ENCODE measurements at places on chromosomes 2 and 18.
A peak's percentile ranks its signal among the peaks of the same experiment; 100 is the strongest.

GRCh38 chr2:108776475-108776874, 10.1 kb upstream of the CCDC138 start:
- no peak for DNase-seq

GRCh38 chr2:36789181-36789804, 92.8 kb downstream of the VIT start:
- no peak for DNase-seq

DNA sequence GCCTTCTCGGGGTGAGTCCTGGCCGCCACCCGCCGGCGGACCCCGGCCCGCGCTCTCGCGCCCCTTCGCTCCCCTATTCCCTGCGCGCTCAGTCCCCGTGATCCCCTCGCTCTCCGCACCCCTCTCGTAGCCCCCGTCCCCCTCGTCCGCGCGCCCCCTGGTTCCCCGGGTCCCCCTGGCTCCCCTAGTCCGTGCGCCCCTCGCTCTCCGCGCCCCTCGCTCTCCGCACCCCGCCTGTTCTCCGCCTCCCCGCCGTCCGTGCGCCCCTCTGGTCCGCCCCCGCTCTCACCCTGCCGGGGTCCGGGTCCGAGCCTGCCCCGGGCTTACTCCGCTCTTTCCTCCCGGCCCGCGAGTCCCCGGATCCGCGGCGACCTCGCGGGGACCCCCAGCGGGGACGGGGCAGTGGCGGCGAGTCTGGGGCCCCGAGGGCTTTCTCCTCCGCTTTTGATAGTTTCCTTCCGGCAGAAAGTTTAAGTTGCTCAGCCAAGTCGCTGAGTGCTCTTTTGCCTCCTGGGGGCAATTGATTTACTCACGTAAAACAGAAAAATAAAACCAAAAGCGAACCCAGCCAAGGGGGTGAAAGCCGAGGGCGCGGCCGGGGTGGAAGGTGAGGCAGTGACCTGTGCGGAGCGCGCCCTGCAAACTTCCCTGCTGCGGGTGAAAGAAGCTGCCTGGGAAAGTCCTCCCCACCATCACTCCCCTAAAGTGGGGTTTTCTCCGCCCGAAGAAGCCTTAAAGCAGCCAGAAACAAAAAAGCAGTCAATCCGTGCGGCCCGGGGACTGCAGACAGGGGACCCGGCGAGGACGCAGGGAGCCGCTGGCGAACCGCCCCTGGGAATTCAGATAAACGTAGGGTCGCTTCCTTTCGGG, 568 bp downstream of the RAB31 start:
- peak; percentile 23 for DNase-seq

GRCh38 chr18:13179566-13180113, 38.9 kb upstream of the LDLRAD4 start:
- DNase-seq: peak; percentile 71

All from activated CD4-positive, alpha-beta T cell treated with anti-CD3 and anti-CD28 coated beads, Interleukin-2, amount 50 U/mL, for 16 hours (primary cell).